CD4-positive, alpha-beta T cell treated with Interleukin-17A for 1 hour (primary cell): ENCODE measurements at places on chromosomes 1 and 21.
A peak's percentile ranks its signal among the peaks of the same experiment; 100 is the strongest.

DNA sequence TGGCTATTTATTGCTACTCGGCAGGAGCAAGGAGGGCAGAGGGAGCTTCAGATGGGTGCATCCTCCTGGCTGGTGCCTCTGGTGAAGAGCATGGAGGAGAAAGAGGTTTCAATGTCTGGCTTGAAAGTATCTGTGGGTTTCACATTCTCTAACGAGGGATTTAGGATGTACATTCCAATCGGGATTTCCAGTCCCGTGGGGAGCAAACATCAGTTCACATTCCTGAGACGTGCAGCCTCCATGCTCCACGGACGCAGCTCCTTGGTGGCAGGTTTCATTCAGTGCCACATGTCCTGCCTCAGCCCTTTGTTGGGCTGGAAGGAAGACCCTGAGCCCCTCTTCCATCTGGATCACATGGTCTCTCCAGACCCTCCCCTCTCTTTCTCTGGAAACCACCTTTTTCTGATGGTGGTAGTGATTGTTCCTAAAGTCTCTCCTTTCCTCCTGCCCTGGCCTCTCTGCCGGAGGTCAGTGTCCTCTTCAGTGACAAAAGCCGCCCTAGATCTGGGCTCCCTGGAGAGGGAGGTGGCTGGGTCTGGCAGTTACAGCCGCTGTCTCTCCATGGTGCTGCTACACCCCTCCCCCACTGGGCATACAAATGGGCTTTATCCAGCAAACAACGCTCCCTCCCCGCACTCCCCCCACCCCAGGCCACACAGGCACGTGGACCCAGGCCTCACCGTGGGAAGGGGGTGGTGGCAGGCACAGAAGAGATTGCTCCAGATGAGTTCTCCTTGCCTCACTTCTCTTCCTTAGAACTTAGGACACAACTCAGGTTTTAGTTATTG lies 826 bp upstream of the CA14 start:
- DNase-seq = no peak

- no peak for DNase-seq
Observed at GRCh38 chr1:22387919-22388580, 63.6 kb upstream of the ZBTB40 start.

- no peak for DNase-seq
Observed at GRCh38 chr21:41520560-41521442, 12.8 kb upstream of the TMPRSS2 start.

DNA sequence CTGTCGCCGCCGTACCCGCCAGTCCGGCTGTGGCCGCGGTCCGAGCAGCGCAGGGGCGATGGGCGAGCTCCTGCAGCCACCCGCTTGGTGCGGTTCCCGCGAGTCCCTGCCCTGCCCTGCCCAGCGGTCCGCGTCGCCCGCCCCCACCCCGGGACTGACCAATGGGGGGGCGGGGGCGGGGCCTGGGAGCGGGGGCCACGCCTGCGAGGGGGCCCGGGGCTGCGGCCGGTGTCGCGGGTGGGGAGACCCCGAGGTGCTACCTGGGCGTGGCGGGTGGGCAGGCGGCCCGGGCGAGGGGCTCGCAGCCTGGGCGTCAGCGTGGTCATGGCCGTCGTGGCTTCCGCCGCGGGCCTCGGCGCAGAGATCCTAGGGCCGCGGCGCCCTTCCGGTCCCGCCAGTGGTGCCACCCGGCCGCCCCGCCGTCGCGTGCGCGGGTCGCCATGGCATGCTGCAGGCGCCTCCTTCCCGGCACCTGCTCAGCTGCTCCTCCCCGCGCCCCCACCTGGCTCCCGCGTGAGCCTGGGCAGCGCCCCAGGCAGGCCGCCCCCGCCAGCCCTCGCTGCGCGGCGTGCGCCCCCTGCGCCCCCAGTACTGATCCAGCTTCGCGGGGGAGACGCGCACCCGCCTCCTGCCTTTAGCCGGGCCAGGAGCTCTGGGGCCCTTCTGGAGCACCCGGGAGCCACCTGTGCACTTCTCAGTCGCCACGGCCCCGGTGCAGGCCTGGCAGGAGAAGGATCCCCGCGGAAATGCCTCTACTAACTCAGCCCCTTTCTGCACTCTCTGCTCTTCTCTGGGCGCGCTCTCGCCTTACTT lies at the start of gene BMP8B:
TSS of gene BMP8B (minus strand) at position 108 of the 813 bp plus-strand sequence. CDS start 380 bp downstream, outside the sequence.
- DNase-seq = peak; percentile 55

DNA sequence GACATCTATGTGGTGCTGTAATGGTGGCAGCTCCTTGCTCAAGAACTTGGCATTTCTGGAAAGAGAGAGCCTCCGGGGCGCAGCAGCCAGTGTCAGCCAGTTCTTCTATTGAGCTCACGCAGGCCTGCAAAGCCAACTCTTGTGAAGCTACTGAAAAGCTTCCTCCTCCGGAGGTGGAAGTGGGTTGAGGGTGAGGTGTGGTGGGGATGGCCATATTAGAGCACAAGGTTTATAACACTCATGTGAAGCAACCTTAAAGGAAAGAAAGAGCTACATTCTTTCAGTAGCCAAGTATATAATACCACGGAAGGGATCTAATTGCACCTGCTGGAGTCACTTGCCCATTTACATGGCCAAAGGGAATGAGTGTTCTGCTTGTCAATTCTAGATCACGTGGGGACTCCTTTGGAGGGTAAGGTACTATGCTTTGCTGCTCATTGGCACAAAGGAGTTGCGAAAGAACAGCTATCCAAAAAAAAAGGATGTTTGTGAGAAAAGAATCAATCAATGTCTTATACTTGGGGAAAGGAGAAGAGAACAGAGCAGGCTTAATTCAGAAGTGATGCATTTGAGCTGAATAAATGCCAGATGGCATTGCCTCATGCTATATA lies 18.3 kb upstream of the MAP10 start:
- no peak for DNase-seq

- no peak for DNase-seq
Observed at GRCh38 chr1:27257155-27257554, 22.7 kb downstream of the WDTC1 start.

DNA sequence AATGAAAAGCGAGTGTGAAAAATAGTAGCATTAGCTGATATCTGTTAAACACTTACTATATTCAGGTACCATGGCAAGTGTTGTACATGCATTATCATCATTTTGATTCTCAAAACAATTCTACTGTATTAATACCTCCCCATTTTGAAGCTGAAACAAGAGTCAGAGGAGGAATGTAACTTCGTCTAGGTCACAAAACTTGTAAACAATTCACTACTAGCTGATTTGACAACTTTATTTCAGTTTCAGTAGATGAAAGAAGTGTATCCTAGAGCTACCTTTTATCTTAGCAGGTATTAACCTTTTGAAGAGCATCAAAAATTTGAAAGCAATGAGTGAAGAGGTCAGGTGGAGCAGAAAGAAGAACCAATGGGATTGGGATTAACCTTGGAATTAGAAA lies 1.6 kb downstream of the CD84 start:
- DNase-seq = peak; percentile 35

DNA sequence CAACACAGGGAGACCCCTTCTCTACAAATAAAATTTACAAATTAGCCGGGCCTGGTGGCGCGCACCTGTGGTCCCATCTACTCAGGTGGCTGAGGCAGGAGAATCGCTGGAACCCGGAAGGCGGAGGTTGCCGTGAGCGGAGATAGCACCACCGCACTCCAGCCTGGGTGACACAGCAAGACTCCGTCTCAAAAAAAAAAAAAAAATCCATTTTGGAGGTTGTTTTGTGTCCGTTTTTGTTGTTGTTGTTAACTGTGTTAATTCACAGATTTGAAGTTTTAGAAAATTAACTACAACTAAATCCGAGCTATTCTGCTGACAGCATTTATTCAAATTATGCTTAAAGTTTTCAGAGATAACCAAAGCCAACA lies 618 bp downstream of the CLCC1 start:
- DNase-seq = peak; percentile 36

DNA sequence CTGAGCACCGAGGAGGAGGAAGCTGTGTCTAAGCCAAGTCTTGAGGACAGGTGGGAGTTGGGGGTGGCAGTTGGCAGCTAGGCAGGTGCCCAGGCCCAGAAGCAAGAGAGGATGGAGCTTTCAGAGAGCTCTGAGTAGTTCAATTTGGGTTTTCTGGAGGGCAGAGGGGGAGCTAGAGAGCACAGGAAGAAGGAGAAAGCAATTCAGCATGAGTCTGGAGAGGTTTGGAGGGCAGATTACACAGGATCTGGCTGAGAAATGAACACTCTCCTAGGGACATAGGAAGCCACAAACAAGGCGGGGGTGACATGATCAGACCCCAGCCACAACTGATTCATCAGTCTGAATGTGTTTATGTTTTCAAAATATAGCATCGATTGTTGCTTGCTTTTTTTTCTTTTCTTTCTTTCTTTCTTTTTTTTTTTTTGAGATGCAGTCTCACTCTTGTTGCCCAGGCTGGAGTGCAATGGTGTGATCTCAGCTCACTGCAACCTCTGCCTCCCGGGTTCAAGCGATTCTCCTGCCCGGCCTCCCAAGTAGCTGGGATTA lies 23.8 kb downstream of the PTPRF start:
- peak; percentile 26 for DNase-seq

DNA sequence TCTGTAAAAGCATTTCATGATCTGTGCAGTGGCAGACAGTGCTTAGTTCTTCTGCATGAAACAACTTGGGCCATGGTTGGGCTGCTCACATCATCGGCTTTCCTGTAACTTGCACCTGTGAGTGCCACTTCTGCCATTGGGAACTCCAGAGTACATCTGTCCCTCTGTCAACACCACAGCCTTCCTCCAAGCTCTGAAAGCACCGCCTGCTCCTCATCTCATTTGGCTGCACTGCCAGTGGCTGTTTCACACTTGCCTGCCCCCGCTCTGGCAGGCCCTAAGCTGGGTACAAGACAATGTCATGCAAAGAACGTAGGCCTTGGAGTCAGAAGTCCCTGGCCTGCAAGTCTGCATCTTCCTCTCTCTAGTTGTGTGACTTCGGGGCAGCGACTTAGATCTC lies 46.4 kb downstream of the DDX20 start:
- DNase-seq = no peak

- no peak for DNase-seq
Observed at GRCh38 chr1:168470901-168471431, 72.8 kb downstream of the XCL2 start.

GRCh38 chr1:118099686-118100085 lies 85.3 kb downstream of the SPAG17 start:
- no peak for DNase-seq

DNA sequence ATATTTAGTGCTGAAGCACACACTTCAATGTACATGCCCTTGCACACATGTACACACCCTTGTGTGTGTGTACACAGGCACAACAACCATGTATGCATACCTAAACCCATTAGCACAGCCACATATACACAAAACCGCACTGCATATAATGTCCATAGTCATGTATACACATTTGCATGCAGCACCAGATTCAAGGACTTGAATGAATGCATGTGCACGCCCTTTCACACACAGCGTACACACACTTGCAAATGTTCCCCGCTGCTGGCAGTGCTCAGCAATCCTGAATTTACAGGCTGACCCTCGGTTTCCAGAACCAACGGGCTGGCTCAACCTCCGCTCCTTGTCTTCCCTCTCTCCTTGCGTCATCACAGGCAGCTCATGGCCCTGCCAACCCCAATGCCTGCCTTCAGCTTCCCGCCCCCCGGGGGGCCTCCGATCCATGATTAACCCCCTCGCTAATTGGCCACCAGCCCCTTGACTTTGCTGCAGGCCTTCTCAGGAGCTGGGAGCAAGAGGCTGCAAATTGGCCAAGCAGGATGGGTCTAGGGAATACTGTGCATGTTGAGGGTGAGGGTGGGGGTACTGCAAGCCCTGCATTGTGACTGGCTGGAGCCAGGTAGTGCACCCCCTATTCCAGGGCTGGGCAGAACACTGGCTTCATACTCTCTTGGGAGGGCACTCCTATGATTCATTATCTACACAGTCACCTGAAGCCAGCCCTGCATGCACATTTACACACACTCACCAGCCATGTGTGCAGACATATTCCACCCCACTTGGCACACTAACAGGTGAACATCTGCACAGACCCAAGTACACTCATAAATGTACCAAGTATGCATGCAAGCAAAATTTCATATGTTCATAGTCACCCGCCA lies 7.9 kb downstream of the GPR3 start:
- no peak for DNase-seq

- no peak for DNase-seq
Observed at GRCh38 chr1:47618222-47618720, 180.4 kb downstream of the FOXD2 start.

DNA sequence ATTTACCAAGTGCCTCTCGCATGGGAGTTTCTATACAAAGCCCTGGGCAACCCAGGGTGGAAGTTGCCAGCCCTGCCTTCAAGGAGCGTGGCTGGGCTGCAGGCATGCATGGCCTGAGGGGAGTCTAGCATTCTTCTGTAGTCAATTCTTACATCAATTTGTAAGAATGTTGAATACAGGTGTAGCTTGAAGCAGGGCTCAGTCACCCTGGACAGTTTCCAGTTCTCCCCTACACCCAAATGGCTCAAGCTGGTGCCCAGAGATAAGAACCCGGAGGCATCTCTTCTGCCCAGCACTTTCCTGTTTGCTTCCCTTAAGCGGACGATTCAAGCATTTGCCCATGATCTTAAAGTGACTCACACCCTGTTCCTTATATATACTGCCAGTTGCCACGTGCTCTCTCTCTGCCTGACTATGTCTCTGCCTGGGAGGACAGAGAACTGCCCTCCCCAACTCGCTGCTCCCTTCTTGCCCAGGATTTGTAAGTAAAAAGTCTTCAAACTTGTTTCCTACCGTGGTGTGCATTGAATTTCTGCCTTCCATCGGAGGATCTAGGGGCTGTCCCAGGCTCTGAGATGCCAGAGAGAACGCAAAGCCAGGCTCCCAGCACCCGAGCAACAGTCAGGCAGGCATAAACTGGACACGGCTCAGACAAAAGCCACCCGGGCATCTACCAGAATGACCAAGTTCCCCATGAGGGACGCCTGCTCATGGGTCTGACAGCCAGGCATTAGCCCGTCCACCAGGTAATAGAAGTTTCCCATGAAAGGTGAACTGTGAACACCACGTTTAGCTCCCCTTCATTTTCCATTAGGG lies 50.9 kb upstream of the AJAP1 start:
- no peak for DNase-seq

GRCh38 chr1:213828867-213829266 lies 158.9 kb upstream of the PROX1 start:
- DNase-seq = no peak

DNA sequence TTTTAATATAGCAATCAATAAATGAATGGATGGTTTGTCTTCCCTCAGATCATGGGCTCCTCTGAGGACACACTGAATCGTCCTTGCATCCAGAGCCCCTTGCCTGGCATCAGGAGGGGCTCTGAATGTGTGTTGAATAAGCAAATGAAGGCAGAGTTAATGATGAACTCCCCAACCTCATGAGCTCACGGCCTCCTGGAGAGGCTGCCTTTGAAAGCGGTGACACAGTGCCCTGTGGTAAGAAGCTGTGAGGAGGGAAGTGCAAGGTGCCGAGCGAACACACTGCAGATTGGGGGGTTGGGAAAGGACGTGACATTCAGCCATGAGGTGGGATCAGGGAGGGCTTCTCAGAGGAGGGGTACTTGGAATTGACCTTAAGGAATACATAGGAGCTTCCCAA lies 3.2 kb upstream of the PARS2 start:
- DNase-seq = no peak

GRCh38 chr1:161505686-161506085 lies 429 bp downstream of the FCGR2A start:
- DNase-seq = no peak

- no peak for DNase-seq
Observed at GRCh38 chr21:37503848-37504467, 137.4 kb downstream of the DYRK1A start.

GRCh38 chr1:110338309-110338885 lies 780 bp upstream of the RBM15 start:
- peak; percentile 95 for DNase-seq
